Caki2 (cell line): ENCODE measurements at places on chromosomes 6 and 20. TPM values are rescaled to one million over a fixed set of nuclear protein-coding genes. Genes with fewer than 3 reads are reported as not detected.

- peak; percentile 29 for DNase-seq
Measured at GRCh38 chr20:40565001-40565681, 123.9 kb downstream of the MAFB start.

GRCh38 chr6:150327117-150327774, 41.6 kb upstream of the IYD start:
- DNase-seq: no peak

DNA sequence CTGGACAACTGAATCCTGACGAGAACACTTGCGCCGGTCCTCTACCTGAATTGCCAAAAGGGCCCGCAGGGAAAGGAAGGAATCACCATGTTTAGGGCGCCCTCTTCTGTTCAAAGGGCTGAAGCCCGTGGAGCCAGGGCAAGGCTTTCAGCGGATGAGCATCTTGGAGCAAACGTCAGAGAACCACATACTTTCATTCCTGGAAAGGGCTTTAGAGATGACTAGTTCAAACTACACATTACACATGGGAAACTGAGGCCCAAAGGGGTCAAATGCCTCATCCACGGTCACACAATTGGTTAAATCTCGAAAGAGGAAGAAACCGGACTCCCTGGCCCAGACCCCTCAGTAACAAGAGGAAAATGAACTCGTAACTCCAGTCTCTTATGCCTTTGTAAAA, 11.5 kb upstream of the ZNF133 start:
- DNase-seq: peak; percentile 70

HLA-DQA2 gene
- total RNA-seq: not detected in 2 replicates

DNA sequence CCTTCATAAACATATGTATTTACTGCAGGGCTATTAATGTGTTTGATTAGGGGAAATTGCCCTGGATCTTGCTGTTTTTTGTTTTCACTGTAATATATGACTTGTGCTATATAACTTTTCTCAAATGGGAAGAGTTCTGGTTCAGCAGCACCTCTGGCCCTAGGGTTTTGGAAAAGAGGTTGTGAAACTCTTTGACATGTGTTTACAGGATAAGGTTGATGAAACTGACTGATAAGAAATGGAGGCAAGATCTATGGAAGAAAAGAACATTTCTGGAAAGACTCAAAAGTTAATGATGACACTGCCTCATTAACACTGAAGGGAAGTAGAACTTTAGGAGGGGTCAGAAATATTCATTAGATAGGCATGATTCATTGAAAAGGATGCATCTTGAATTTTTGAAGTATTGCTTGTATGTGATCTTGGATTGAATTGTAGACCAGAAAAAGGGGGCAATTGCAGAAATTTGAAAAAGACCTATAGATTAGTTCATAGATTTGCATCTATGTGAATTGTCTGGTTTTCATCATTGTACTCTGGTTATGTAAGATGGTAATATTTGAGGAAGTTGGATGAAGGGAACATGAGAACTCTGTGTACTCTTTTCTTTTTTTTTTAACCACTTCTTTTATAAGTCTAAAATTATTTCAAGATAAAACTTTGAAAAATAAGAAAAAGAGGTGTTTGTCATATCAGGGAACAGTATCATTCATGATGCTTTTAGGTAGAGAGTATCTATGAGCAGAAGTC, 54.0 kb downstream of the UTRN start:
- no peak for DNase-seq

EFCAB8 gene
- total RNA-seq: not detected in 2 replicates
